NCI-H524 treated with DMSO at 0.1 percent for 48 hours (cell line): ENCODE measurements at places on chromosomes 12 and 14.

DNA sequence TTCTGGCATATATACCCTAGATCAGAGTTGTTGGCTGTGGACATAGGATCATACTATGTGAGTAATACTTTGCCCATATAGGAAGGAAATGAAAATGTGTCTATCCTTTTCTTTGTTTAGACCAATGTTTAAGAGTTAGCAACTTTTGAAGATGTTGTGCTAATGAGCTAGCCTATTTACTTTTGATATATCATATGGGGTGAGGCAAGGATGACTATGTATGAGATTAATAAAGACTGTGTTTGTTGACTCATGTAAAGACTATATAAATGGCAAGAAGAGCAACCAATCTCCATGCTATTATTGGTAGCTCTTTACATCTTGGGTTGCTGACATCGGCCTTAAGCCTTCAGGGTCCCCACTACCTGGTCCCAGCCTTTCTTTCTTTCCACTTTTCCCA, 289.4 kb downstream of the CCDC91 start:
- DNase-seq: no peak

DNA sequence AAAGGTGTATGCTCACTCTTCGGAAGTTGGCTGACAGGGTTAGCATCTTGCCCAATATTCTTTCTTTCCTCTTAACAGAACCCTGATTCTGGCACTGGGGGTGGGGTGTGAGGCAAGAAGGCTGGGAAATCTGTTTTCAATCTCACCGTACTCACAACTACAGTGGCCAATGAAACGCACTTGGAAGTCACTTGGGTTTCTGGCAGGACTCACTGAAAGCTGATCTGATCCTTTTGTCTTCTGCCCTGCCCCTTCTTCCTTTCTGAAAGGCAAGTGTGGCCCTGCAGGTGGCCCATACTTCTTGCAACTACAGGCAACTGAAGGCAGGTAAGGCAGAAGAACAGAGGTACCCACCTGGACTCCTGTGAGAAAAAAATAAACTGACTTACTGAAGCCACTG, 106.9 kb downstream of the STXBP6 start:
- no peak for DNase-seq

- DNase-seq: no peak
Observed at GRCh38 chr12:116373572-116374206, 96.2 kb upstream of the MED13L start.

DNA sequence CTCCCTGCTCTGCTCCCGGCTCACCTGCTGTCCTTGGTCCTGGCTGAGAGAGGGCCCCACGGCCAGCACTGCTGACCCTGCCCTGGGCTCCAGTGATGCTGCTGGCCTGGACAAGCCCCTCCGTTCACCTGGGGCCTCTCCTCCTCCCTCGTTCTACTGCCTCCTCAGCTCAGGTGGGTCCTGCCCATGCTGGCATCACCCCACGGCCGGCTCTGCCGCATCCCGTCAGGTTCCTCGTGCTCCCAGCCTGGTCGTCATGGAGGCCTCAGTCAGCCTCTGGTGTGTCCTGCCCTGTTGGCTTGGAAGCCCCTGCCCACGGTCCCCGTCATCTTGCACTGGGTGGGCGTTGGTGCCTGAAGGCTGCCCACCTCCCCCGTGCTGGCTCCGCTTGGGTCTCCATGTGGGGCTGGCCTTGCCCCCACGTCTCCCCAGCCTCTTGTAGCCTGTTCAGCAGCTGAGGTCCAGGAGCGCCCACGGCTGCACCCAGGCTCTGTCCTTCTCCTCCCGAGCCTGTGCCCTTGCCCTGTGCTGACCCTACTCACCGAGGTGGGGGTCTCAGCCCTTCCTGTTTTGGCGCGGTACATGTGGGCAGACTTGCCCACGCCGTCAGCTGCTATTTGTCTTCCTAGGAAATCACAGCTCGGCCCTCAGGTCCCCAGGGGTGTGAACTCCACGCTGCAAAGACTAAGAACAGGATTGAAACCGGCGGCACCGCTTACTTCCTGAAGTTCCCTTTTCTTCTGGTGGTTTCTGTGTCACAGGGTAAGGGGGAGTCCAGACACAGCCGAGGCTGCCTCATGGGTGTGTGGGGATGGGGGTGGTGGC, 121.6 kb downstream of the TMEM121 start:
- DNase-seq: no peak

- DNase-seq: no peak
Observed at GRCh38 chr14:97276573-97276972, 479.4 kb downstream of the VRK1 start.

DNA sequence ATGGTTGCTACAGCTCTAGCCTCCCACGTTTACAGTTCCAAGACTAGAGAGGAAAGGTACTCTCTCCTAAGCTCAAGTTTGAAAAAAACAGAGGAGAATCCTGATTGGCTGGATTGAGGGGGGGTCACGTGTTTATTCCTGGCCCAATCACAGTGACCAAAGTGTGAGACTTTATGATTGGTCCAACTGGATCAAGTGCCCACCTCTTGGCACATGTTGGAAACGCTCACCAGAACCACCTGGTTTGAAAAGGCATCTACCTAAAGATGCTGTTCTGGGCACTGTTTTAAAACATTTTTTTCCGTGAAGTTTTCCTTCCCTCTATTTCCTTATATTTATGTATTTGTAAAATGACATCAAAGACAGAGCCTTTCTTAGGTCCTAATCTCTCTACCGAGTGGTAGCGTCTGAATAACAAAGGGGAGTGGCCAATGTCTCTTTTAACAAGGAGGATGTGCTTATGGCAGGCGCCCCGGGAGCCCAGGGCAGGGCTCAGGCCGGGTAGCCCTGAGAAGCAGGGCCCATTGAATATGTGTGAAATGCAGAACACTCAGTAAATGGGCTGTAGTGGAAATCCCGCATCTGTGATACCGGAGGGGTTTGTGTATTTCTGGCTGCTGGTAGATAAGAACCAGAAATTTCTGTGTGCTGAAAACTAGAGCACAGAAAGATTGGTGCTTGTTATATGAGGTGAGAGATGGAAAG, 146.2 kb downstream of the ATP23 start:
- DNase-seq: no peak

DNA sequence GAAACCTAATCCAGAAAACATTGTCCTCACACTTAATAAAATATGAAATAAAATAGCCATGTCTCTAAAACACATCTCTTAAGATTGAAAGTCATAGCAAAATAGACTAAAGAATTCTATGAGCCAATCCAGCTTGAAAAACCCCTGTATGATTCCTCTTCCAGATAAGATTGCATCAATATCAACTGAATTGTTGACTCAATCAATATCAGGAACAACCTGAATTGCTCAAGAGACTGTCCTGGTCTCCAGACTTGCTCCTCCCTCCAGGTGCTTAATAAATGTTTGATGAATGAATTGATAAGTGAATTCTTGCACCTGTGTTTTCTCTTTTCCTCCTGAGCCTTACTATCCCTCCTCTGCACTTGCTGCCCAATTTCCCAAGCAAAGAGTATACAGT, 162.1 kb downstream of the NTF3 start:
- no peak for DNase-seq

GRCh38 chr12:79512068-79512467, 178.7 kb downstream of the PAWR start:
- no peak for DNase-seq

DNA sequence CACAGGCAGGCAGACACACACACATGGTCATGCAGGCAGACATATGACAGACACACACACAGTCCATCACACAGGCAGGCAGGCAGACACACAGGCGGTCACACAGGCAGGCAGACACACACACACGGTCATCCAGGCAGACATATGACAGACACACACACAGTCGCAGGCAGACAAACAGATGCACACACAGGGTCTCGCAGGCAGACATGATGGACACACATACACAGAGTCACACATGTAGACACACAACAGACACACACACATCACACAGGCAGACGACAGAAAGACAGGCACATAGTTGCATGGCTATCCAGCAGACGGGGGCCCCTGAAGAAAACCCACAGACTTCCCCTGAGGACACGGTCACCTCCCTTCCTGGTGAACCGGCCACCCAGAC, 135.4 kb downstream of the NCOR2 start:
- DNase-seq: no peak

DNA sequence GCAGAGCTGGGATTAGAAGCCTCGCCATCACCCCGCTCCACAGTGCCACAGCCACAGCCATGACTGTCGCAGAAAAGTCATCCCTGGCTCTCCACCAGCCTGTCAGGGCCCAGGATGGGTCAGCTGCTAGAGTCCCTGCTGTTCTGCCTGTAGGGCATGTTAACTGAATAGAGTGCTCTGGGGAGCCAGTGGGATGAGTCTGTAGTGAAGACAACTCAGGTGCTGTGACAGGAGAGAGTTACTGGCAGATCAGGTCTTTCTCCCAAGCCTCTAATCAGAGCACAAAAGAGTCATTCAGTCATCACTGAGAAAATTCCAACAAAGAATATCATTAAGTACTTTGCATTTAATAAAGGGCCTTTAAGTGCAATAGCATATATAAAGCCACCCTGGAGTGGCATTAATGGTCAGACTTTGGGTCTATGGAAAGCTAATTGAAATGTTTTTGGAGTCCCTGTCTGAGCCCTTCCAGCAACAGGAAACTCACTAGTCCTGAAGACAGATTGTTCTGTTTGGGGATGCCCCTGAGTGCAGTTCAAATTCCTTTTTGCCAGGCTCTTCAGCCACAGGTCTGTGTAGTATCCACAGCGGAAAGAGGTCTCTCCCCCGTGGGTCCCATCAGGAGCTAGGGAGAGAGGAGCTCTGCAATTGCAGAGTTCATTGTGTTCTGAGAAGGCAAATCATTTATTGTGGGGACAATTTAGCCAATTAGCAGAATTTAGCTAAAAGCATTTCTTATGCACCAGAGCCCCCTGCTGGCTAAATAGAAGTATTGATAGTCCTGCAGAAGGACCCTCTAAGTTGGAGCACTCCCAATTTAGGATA, 45.2 kb upstream of the C14orf132 start:
- DNase-seq: peak; percentile 38

- DNase-seq: peak; percentile 34
Observed at GRCh38 chr12:15532364-15532977, 210.2 kb downstream of the PTPRO start.

- DNase-seq: no peak
Observed at GRCh38 chr12:80422550-80422949, 21.5 kb upstream of the PTPRQ start.

- DNase-seq: no peak
Observed at GRCh38 chr12:51814311-51815088, 34.0 kb downstream of the FIGNL2 start.

DNA sequence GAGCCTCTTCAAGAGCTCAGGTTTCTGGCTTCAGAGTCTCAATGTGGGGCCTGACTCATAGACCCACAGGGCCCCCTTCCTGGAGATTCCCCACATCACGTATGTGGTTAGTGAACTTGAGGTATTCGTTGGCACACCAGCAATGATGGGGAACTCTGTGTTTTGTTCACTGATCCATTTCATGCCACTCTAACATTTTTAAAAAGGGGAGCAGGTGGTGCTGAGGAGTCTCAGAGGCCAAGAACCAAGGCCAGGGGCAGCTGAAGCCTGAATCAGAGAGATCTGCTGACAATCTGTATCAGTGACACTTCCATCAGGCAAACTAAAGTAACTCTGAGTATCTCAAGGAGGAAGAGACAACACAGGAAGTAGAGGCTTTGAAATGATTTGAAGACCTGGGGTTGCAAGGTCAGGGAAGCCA, 323.4 kb downstream of the VRK1 start:
- no peak for DNase-seq

GRCh38 chr14:43903209-43903608, 603.9 kb downstream of the FSCB start:
- no peak for DNase-seq

GRCh38 chr14:21825845-21826244, 152.2 kb upstream of the OR4E1 start:
- DNase-seq: no peak

DNA sequence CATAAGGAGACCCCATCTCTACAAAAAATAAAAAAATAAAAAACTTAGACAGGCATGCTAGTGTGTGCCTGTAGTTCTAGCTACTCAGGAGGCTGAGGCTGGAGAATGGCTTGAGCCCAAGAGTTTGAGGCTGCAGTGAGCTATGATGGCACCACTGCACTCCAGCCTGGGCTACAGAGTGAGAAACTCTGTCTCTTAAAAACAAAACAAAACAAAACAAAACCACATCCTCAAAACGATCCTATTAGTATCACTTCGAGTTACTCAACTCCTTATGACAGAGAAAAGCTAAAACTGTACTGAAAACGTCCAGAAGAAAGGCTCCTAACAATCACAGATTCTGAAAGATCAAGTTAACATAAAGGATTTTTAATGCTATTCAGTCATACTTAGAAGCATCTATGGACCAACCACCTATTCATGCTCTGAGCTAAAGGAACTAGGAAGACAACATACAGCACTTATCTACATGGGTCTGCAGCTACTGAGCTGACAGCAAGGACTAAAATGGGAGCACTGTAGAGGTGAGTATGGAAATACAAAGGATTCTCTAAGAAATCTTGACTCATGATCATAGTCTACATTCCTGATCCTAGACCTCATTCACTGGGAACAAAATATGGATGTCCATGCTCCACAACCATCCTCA, 75.3 kb upstream of the DUSP6 start:
- no peak for DNase-seq

DNA sequence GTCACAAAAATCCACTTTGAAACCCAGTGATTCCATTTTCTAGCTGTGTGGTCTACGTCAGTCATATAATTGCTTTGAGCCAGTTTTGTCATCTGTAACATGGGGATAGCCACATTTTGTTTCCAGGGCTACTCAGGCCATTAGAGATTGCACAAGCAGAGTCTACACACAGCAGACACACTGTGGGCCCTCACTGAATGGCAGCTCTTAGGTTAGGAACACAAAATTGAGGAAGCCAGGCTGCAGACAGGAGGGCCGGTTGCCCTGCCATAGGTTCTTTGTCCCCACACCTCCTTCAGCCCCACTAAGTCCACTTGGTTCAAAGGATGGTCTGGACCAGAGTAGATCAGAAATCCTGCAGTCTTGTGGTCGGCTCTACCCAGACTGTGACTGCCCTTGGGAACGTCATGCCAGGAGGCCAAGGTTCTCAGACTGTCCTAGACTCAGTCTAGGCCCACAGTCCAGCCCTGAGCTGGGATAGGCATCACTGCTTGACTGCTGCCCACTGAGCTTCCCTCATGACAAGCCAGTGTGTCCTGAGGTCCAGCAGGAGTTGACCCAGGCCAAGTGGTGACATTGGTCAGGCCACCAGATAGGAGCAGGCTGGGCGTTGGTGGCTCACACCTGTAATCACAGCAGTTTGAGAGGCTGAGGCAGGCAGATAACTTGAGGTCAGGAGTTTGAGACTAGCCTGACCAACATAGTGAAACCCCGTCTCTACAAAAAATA, 3.8 kb upstream of the MYH7 start:
- no peak for DNase-seq

GRCh38 chr12:97940629-97941028, 478.0 kb downstream of the RMST start:
- no peak for DNase-seq

DNA sequence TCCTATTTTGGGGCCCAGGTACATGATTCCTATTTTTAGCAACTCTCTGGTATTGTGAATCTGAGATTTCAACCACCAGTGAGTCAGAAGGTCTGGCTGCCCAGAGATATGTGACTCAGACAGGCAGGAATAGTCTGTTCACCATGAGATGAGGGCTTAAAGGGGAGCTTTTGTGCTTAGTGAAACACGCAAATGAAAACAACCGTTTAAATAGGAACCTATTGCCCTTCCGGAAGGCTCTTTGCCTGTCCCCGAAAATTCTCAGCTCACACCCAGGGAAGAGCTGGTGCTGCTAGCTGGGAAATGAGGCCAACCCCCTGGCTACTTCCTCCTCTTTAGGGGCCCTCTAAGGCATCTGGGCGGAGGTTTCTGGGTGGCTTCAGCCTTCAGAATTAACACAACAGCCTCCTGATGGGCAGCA, 283.6 kb downstream of the CACNA1C start:
- no peak for DNase-seq

- DNase-seq: no peak
Observed at GRCh38 chr14:46840944-46841720, 189.6 kb upstream of the RPL10L start.
